AG09309 (cell line): ENCODE measurements at places on chromosomes 6 and 20.

DNA sequence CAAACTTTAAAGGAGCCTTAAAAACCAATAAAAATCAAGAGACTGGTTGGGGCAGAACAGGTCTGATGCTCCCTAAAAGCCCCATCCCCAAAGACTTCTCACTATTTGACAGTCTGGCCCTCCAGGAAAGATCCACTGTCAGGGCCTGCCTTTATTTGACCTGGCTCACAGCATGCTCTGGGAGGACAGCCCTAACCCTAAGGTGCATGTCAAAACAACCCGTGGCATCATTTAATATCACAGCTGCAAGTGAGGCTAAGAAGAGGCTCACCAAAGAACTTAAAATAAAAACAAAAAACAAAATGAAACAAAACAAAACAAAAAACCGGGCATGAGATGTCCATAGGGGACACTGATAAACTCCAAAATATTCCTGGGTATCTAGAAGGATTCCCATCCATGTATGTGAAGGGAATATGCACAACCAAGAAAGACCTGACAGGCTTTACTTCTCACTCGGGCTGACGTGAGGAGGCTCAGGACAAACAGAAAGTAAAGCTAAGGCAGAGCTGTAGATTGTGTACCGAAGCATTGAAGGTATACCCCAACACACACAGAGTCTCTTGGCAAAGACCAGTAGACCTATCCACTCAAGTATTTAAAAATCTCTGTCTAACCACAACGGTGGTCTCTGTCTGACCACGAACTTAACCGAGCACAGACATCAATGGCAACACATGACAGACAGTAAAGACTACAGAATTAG is 57.3 kb downstream of the AHI1 start:
- no peak for DNase-seq

GRCh38 chr20:19598117-19598850 is 159.8 kb upstream of the RIN2 start:
- no peak for DNase-seq

DNA sequence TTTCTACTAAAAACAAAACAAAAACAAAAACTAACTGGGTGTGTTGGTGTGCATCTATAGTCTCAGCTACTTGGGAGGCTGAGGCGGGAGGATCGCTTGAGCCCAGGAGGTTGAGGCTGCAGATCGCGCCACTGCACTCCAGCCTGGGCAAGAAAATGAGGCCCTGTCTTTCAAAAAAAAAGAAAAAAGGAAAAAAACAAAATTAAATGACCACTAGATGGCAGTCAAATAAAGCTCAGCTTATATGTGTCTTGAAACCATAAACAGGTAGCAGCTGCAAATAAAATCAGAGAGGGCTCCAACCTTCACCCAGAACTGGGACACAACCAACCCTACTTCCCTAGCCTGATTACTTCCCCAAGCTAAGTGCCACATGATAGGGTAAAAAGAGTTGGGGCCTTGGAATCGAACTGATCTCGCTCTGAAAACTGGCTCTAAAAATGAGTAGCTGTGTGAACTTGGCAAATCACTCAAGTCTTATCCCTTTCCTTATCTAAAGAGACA is 67.1 kb upstream of the ADGRF4 start:
- DNase-seq = no peak

DNA sequence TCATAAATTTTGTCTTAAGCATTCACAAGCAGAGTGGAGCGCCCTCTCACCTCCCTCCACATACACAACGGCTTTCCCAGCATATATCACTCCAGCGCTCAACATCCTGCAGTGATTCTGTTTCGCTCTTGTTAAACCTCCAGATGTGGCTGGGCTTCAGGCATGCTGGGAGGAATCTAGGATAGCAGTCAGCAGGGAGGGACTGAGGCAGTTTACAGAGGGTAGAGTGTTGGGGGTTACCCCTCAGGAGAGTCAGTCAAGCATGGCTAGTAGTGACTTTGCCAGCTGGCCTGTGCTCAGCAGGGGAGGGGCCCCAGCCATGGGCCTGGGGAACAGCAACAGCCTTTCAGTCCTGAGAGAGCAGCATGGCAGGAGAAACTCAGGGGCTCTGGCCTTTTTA is 161.4 kb upstream of the FLRT3 start:
- DNase-seq = no peak

- DNase-seq = no peak
Measured at GRCh38 chr20:46013322-46013828, 4.7 kb downstream of the MMP9 start.

GRCh38 chr6:39173270-39173669 is 56.0 kb downstream of the KCNK5 start:
- DNase-seq = no peak

DNA sequence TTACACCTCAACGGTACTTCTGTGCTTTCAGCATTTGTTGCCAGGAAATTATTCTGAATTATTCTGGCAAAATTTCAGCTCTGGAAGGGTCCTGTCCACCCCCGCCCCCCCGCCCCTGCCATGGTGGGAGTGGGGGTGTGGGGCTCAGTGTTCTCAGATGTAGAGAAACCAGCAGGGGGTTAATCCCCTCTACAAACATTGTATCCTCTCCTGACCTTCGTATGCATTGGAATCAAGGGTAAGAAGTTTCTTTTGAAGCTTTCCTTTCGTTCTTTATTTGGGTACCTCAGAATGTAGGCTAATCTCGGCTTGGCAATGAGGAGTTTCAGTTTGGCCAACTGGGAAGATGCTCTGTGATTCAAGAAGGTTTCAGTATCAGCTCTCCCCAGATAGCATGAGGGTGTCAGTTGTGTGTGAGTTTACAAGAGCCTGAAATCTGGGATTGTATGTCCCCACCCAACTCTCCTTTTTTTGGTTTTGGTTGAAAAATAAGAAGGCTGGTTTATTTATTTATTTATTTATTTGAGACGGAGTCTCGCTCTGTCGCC is 25.5 kb upstream of the OLIG3 start:
- DNase-seq = no peak

DNA sequence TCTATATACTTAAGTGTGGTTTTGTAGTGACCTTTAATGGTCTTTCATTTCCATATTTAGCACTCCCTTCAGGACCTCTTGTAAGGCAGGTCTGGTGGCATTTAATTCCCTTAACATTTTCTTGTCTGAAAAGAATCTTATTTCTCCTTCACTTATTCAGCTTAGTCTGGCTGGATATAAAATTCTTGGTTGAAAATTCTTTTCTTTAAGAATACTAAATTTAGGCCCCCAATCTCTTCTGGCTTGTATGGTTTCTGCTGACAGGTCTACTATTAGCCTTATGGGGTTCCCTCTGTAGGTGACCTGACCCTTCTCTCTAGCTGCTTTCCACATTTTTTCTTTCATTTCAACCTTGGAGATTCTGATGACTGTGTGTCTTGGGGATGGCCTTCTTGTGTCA is 236.9 kb downstream of the THBS2 start:
- no peak for DNase-seq

DNA sequence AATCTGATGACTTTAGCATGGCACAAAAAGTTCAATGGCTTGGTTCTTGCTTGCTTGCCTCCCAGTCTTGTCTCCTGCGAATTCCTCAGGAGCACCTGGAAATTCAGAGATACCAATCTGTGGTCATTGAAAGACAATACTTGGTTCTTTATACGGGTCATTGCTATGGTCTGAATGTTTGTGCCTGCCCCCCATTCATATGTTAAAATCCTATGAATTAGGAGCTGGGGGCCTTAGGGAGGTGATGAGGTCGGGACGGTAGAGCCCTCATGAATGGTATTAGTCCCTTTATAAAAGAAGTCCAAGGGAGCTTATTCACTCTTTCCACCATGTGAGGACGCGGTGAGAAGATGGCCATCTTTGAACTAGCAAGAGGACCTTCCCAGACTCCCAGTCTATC is 721.8 kb downstream of the UTRN start:
- no peak for DNase-seq

DNA sequence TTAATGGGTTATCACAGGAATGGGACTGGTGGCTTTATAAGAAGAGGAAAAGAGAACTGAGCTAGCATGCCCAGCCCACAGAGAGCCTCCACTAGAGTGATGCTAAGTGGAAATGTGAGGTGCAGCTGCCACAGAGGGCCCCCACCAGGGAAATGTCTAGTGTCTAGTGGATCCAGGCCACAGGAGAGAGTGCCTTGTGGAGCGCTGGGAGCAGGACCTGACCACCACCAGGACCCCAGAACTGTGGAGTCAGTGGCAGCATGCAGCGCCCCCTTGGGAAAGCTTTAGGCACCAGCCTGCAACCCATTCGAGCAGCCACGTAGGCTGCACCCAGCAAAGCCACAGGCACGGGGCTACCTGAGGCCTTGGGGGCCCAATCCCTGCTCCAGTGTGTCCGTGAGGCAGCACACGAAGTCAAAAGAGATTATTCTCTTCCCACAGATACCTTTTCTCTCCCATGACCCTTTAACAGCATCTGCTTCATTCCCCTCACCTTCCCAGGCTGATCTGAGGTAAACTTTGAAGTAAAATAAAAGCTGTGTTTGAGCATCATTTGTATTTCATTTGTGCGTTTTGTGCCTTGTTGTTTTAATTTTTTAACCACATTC is 4.4 kb downstream of the HLA-E start:
- no peak for DNase-seq

DNA sequence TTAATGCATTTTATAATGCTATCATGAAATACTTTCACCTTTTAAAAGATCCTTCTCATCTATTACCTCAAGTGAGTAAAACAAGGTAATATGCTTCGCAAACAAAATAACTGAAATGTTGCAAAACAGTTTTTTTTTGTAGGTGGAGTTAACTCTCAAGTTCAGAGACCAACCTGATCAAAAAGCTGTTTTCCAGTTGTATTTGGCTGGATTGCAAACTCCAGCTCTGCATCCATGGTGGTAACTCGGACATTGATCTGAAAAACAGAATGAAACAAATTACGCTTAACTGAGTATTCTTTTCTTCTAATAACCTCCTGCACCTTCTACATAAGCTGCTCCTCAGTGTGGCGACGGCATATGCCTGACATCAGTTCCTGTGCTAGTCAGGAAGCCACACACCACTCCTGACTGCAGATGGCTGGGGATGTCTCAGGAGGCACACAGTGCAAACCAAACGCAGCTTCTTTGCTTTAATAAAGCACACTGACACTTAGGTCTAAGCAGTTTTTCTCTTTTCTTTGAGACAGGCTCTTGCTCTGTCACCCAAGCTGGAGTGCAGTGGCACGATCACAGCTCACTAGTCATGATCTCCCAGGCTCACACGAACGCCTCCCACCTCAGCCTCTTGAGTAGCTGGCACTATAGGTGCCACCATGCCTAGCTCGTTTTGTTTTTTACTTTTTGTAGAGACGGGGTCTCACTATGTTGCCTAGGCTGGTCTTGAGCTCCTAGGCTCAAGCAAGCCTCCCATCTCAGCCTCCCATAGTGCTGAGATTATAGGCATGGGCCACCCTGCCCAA is 29.9 kb downstream of the EZR start:
- DNase-seq = no peak

GRCh38 chr6:89117211-89118108 is at the start of gene SRSF12:
SRSF12 (minus strand) TSS chr6:89118071; CDS start chr6:89117887, 184 bp downstream.
- DNase-seq = no peak

GRCh38 chr6:8174571-8174970 is 72.2 kb upstream of the EEF1E1 start:
- no peak for DNase-seq

GRCh38 chr6:97412511-97412910 is 129.5 kb upstream of the MMS22L start:
- DNase-seq = no peak

DNA sequence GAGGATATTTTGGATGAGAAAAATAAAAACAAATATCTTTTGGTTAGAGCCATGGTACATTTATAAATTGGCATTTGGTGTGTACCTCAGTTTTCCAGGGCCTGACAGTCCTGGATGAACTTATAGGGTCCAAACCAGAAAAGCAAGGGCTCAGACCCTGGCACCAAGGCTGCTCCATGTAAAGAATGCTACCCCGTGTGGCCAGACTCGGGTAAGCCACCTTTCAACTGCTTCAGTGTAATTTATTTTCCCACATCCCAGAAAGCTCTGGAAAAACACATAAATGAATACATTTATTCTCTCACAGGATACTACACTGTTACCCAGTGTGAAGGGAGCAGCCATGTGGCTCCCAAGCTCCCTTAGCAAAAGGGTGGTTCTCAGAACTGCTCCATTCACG is 13.8 kb downstream of the MRPL14 start:
- no peak for DNase-seq

DNA sequence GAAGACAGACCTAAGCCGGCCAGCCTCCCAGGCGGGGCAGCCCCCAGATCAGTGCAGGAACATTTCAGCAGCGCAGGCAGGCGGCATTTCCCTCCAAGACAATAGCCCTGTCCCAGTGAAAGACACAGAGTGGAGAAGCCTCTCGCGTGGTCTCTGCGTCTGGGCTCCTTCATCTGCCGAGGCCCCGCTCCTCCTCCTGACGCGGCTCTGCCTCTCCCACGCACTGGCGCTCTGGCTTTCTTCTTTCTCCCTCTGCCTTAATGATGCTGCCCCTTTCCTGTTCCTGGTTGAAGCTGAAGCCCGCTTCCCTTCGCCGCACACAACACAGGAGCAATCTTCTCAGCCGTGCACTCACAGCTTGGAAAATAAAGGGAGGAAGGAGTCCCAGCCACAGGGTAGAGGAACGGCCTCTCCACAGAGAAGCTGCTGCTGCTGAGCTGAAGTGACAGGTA is 347.5 kb downstream of the CDH4 start:
- no peak for DNase-seq

GRCh38 chr6:44214307-44214706 is 2.4 kb upstream of the MYMX start:
- DNase-seq = no peak

GRCh38 chr6:25966711-25967110 is 4.1 kb downstream of the TRIM38 start:
- no peak for DNase-seq

GRCh38 chr6:163695414-163695864 is 280.9 kb downstream of the QKI start:
- no peak for DNase-seq

- no peak for DNase-seq
Measured at GRCh38 chr6:8245726-8246125, 143.4 kb upstream of the EEF1E1 start.

GRCh38 chr6:27422651-27423332 is 34.2 kb downstream of the ZNF391 start:
- no peak for DNase-seq

GRCh38 chr20:48164566-48165400 is 379.5 kb upstream of the SULF2 start:
- no peak for DNase-seq
